ENCODE measurements at places on chromosomes 3 and 15.

- no peak for DNase-seq
Measured at GRCh38 chr15:71225851-71226250, 110.6 kb downstream of the THSD4 start.

- no peak for DNase-seq
Measured at GRCh38 chr3:59473636-59474035, 423.8 kb upstream of the CFAP20DC start.

- peak; percentile 32 for DNase-seq
Measured at GRCh38 chr15:64149893-64150578, 1.5 kb upstream of the SNX22 start.

GRCh38 chr3:157746391-157746790 is 243.2 kb upstream of the VEPH1 start:
- DNase-seq = no peak

GRCh38 chr3:123642182-123642956 is 57.5 kb upstream of the HACD2 start:
- DNase-seq = peak; percentile 76

DNA sequence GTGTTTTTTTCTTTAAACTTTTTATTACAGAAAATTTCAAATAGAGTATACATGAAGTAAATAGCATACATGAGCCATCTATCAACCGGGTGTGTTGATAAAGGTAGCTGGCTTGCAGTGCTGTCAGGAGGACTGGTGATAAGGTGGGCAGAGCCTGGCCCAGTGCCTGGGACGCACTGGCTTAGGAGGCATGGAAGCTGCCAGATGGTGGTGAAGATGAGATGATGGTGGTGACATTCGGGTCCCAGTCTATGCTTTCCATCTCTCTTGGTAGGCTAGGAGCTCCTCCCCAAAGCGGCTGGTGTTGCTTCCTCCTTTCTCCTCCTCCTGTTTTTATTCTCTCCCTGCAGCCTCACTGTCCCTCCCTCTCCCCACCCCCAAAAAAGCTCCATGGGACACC is 101.7 kb downstream of the ADCY5 start:
- DNase-seq = no peak

GRCh38 chr15:71143373-71144310 is 28.4 kb downstream of the THSD4 start:
- no peak for DNase-seq

GRCh38 chr3:75248974-75249373 is 415.2 kb upstream of the FRG2C start:
- DNase-seq = no peak

- no peak for DNase-seq
Measured at GRCh38 chr3:59056706-59057105, 6.9 kb upstream of the CFAP20DC start.

GRCh38 chr3:72052841-72053409 is 268.0 kb upstream of the PROK2 start:
- DNase-seq = no peak

DNA sequence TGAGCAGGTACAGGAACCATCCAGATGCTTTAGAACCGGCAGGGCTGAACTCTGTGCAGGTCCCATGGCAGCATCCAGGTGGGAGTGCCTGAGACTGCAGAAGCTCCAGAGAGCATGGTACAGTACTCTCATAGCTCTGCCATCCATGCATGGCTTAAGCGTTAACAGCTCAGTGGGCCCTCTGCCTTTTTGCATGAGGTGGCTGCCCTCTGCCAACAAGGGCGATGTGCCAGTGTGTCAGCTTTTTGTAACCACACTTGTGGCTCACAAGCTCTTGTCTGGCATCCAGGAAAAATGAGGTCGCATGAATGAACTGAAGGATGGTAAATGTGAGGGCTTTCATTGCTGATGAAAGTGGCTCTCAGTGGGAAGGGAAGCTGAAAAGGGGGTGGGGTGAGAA is 950.1 kb downstream of the DIPK2A start:
- no peak for DNase-seq

DNA sequence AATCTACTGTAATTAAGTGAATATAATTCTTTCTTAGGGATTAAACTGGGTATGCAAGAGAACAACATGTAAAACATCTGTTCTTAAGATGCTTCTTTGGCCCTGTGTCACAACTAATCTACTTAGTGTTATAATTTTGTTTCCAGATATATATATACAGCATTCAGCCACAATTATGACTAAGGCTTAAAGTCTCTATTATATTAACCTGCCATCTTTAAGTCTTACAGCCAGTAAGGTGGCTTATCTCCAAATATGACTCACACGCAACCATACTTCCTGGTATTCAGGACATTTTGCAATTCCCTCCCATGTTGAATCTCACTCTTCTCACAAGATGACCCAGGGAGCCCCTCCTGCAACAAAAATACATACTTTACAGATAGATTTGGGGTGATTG is 6.6 kb upstream of the KBTBD8 start:
- DNase-seq = no peak

- no peak for DNase-seq
Measured at GRCh38 chr3:181739628-181740027, 27.9 kb downstream of the SOX2 start.

GRCh38 chr3:78911394-78911793 is 856.4 kb downstream of the ROBO1 start:
- no peak for DNase-seq
